Tongue (tissue), 3 donors: ENCODE measurements at places on chromosomes 11 and 22.

GRCh38 chr11:88206751-88207150, 31.5 kb upstream of the RAB38 start:
- DNase-seq, result no peak

GRCh38 chr22:25704701-25705100, 37.3 kb upstream of the MYO18B start:
- DNase-seq, result no peak

GRCh38 chr22:29715240-29715639, 4.6 kb upstream of the CABP7 start:
- DNase-seq, result peak; percentile 40

DNA sequence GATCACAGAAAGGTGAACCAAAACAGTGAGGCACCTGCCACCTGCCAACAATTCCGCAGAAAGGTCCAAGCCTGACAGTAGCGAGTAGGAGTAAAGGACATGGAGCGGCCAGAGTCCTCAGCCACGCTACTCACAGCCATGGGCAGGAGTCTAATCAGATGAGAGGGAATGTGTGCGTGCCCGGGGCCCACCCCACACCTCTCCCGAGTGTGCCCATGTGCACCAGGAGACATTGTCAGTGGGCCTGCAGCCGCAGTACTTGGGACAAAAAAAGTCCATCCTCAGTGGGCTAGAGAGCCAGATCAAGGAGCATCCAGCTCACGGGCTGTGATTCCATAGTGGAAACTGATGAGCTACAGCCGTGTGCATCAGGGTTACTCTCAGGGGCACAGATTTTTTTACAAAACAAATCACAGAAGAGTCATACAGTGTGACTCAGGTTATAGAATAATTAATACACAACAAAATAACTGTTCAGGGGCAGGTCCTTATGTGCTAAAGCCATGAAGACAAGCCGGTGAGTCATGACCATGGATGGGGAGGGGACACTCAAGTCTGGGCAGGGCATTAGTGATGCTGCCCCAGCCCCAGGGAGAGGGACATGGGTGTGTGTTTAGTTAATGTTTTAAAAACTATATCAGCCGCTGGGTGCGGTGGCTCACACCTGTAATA, 12.0 kb downstream of the SART1 start:
- no peak for DNase-seq

DNA sequence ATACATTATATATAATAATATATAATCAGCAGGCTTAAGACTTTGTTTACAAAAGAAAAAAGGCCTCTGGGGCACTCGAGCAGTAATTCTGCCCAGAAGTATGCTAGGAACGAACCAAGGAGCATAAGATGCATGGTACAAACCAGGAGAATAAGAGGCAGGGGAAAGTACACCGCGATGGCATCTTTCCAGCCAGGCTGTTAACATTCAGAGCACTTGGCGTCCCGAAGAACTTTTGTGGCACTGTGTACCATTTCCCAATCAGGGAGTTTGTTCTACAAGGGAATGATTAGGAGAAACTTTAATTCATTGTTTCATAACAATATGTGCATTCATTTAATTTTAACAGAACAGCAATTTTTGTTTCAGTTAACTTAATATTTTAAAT, 125.1 kb downstream of the WT1 start:
- DNase-seq, result no peak

DNA sequence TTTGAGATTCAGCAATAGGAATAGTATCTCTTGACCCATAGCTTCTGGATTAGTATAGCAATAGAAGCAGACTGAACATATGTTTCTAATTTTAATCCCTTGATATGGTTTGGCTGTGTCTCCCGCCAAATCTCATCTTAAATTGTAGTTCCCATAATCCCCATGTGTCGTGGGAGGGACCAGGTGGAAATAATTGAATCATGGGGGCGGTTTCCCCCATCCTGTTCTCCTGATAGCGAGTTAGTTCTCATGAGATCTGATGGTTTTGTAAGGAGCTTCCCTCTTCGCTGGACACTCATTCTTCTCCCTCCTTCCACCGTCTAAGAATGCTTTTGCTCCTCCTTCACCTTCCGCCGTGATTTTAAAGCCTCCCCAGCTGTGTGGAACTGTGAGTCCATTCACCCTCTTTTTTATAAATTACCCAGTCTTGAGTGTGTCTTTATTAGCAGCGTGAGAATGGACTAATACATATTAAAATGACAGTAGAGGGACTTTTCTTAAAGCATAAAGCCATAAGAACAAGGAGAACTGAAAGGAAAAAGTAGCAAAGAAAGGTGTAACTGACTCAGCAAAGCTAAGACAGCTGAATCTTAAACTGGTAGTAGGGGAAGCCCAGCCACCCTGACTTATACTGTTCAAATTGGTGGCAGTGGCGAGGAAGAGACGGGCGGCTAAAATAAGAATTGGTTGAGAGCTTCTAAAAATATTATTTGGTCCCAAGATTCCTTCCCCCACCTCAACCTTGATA, 20.3 kb upstream of the SLN start:
- no peak for DNase-seq

DNA sequence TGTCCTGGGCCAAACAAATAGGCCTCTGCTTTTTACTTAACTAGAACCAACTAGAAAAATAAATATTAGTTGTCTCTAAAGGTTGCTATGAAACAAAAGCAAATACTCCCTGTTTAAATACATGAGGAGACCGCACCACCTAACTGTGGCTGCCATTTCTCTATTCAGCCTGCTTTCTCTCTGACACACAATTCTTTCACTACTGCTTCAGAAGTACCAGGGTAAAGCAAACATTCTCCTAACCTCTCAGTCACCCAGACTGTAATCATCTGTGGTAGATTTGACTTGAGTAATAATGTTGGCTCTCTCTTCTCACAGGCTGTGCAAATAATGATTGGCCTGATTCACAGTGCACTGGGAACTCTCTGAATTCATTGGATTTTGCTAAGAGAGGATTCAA, 41.0 kb upstream of the MS4A8 start:
- DNase-seq, result peak; percentile 21

DNA sequence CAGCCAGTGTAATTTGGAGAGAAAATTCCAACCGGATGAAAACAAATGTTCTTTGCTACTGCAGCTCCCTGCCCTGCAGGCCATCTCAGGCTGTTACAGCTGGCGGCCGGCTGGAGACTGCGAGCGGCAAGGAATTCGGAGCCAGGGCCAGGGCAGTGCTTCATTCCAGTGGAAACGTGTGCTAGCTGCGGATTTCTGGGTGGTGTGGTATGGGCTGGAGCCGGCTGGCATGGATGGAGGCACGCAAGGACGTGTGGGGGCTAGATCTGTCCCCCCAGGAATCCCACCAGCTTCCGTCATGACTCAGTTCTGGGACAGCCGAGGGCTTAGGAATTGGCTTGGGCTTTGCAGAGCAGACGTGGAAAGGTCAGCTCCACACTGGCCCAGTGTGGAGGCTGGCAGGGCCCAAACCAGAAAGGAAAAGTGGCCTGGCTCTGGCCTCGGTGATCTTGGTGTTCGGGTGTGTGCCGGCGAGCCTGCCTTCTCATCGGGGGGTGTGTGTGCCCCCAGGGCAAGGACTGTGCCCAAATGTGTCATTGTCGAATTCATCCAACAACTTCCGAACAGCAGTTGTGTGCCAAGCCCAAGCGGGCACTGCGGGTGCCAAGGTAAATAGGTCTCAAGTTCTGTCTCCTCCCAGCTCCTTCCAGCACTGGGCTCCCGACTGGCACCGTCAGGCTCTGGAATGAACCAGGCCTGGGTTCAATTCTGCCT, 48.1 kb upstream of the SHISAL1 start:
- DNase-seq, result peak; percentile 83

DNA sequence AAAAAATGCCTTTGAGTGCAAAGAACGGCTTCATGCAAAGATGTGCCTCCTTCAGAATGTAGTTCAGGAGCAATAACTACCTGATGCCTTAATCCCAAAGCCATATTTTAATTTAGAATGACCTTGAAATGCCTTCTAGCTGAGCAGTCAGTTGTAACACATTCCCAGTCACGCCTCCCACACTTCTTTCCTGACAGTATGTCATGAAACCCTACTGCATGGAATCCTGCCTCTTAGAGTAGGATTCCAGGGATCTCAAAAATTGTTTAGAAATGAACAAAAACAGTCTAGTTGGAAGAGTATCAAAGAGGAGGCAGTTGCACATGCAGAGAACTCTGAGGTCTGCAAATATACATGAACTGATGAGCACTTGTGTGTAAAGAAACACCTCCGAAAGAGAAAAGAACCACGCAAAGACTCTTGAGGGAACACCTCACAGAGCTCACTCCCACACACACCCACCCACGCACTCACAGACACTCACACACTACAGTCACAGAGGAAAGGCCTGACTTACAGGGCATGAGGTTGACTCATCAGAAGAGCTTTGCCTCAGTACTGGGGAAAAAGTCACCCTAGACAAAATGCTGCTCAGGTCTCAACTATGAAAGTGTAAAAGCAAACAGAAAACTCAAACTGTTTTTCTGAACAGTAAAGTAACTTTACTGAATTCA, 77.4 kb downstream of the GGTLC2 start:
- DNase-seq, result no peak

DNA sequence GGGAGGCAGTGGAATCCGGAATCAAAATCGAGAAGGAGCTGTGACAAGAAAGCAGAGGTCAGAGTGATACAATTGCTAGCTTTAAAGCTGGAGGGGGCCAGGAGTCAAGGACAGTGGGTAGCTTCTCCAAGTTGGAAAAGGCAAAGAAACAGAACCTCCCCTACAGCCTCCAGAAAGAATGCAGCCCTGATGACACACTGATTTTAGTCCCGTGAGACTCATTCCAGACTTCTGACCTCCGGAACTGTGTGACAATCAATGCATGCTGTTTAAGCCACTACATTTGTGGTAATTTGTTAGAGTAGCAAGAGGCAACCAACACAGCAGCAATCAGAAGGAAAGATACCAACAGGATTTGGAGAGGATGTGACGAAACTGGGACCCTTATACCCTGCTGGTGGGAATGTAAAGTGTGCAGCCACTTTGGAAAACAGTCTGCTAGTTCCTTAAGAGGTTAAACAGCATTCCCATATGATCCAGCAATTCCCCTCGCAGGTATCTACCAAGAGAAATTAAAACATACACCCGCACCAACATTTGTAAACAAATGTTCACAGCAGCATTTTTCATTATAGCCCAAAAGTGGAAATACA, 66.7 kb downstream of the DSCAML1 start:
- DNase-seq, result no peak

DNA sequence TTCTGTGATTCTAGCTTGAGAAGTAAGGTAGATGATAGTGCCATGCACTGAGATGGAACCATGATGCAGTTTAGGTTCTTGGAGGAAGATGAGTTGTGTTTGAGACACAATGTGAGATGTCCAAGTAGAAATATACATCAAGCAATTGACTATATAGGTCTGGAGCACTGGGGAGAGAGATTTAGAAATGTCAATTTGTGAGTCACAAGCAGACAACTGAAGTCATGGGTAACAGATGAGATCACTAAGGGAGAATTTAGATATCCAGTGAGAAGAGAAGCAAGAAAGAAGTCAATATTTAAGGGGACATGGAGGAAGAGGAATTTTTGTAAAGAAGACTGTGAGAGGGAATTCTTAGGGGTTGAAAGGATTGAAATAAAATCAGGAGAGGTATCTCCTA, 65.1 kb upstream of the RRAS2 start:
- no peak for DNase-seq

DNA sequence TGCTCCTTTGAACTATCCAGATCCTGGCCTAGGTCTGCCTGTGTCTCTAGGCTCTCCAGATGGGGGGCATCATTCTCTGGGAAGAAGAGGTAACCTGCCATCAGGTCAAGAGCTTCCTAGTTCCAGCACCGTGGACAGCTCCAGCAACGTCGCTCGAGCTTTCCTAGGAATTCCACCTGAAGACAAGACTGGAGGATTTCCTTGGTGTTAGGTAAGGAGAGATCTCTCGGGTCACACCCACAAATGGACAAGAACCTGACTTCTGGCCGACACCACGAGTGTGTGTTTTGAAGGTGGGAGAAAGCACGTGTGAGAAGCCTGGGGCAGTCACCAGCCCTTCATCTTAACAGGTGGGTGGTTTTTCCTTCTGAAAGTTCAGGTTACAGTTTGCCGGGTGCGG, 1.2 kb downstream of the PRG3 start:
- peak; percentile 22 for DNase-seq

GRCh38 chr11:31798057-31798553, 13.0 kb downstream of the PAX6 start:
- DNase-seq, result no peak

DNA sequence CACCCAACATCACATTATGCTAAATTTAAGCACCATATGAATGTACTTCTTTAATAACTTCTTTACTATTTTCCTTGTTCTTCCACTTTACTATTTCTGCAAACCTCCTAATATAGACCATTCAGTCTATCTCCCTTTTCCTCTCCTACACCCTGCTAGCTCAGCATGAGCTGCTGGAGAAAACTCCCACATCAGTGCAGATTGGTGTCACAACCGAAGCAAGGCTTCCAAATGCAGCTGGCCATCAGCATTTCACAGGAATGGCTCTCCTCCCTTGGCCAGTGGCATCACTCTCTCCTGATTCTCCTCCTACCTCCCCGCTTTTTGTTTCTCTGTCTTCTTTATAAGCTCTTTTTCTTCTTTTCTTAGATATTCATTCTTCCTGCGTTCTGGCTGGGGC, 118.7 kb upstream of the ZC3H12C start:
- no peak for DNase-seq

DNA sequence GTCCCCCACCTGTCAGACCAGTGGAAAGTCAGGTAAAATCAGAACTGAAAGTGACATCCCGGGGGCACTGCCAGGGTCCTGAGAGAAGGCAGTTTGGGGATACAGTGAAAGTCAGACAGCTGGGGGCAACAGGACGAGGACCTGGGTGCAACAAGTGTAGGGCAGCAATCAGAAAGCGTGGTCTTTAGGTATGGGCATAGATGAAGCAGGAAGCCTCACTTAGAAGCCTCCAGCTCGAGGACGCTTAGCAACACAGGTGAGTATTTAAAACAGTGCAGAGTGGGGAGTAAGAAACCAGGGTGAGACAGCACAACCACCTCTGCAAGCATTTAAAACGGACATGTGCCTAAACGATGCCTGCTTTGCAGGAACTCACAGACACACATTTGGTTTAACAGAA, 64.6 kb upstream of the POU2AF1 start:
- DNase-seq, result no peak

DNA sequence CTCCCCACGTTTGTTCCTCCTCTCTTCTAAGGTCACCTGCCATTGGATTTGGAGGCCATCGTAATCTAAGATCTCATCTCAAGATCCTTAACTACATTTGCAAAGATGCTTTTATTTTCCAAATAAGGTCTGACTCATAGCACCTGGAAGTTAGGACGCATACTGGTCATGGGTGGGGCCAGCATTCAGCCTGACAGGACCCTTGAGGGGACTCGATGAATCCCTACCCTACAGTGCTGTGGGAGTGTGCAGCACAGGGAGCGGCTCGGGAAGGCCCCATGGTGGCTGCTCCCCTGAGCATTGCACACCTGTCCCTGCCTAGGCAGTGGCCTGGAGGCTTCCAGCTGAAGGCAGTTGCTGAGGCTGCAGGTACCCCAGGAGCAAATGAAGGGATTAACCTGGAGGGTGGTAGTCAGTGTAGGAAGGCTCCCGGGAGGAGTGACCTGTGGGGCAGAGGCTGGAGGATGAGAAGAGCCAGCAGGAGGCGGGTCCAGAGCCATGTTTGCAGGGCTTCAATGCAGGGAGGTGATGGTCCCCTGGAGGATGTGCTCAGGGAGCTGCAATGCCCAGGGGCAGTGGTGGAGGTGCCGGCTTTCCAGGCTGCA, 362.2 kb downstream of the CTTN start:
- no peak for DNase-seq
